Mesenteric fat pad (tissue), 1 donor: ENCODE measurements at places on chromosomes 7 and 10. TPM values are rescaled to one million over a fixed set of nuclear protein-coding genes. Genes with fewer than 3 reads are reported as not detected.

- peak; percentile 47 for DNase-seq
Measured at GRCh38 chr10:123996302-123996701, 97.1 kb downstream of the CHST15 start.

- DNase-seq: no peak
Measured at GRCh38 chr10:26970667-26971066, 109.9 kb upstream of the ABI1 start.

- DNase-seq: no peak
Measured at GRCh38 chr10:30744106-30744505, 114.6 kb upstream of the LYZL2 start.

- DNase-seq: no peak
Measured at GRCh38 chr7:159154243-159154642, 9.6 kb upstream of the VIPR2 start.

Gene SLC26A5
- total RNA-seq: 0.19 TPM

Gene COL26A1
- total RNA-seq: not detected
